ENCODE measurements at places on chromosomes 1 and 21. TPM values are rescaled to one million over a fixed set of nuclear protein-coding genes. Genes with fewer than 3 reads are reported as not detected.

- DNase-seq, result no peak
Measured at GRCh38 chr1:28196330-28196729, 19.8 kb upstream of the PTAFR start.

- no peak for DNase-seq
Measured at GRCh38 chr1:170068923-170069322, 5.6 kb downstream of the KIFAP3 start.

GRCh38 chr1:207807690-207808321 lies 56.0 kb downstream of the CD46 start:
- no peak for DNase-seq

GRCh38 chr1:8545078-8545477 lies 227.2 kb downstream of the SLC45A1 start:
- DNase-seq, result no peak

DNA sequence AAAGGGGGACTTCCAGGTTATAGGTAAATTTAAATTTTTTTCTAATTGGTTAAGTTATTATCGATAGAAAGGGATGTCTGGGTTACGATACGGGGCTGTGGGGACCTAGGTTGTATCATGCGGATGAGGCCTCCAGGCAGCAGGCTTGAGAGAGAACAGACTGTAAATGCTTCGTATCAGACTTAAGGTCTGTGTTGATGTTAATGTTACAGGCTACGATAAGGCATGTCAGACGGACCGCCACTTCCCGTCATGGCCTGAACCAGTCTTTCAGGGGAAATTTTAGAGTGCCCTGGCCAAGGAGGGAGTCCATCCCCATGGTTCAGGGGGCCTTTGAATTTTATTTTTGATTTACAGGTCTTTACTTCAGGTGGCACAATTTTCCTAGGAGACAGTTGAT lies 16.7 kb downstream of the ABCG1 start:
- no peak for DNase-seq

DNA sequence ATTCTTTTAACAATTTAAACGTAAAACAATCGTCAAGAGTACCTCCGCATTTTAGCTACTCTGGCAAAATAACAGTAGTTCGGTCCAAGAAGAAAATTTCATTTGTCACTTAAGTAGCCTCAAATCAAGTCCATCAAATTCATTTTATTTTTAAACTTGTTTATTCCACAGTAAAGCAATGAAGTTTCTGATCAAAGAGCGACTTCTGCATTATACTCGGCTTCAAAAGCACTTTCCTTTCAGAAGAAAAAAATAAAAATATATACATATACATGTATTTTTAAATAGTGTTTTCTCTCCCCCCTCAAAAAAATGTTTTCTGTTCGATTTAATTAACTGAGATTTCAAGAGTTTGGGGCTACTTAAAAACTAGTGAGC lies 115.0 kb downstream of the RERE start:
- DNase-seq, result no peak

DNA sequence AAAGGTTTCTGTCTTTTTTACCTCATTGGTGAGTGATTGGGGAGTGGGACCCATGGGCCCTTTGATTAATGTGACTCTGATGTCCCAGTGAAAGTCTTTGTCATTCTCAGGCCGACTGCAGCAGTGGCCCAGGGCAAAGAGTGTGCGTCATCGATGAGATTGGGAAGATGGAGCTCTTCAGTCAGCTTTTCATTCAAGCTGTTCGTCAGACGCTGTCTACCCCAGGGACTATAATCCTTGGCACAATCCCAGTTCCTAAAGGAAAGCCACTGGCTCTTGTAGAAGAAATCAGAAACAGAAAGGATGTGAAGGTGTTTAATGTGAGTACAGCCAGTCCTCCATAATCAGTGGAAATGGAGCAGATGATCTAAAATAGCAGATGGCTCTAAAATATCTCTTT lies 19.4 kb downstream of the NTPCR start:
- no peak for DNase-seq

GRCh38 chr1:94100785-94101612 lies 19.9 kb downstream of the ABCA4 start:
- DNase-seq, result peak; percentile 68

DNA sequence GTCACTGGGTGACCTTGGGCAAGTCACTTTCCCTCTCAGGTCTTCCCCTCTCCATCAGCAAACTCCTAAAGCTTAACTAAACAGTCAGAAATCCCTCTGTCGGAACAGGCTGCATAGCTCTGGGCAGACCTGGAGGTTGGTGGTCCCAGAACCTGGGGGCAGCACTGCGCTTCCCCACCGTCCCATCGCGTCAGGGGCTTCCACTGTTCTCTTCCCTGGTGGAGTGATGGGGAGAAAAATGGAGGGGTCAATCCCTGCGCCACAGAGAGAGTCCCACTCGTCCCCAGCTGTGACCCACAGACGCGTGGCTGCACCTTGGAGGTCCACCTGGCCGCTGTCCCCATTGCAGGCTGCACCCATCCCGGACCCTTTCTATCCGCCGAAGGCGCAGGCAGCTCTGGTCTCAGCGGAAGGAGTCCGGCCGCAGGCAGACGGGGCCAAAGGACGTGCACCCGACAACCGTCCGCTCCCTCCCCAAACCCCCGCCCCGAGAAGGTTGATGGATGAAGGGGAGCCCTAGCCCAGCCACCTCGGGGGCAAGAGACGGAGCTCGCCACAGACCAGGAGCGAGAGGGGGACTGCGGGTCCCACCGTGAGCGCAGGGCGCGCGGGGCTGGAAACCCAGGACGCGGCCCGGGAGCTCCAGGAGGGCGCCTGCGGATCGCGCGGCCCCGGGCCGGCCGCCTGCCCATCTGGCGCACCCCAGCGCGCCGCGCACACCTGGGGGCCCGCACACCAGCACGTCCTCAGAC lies 588 bp upstream of the WNT3A start:
- DNase-seq, result peak; percentile 2

- DNase-seq, result peak; percentile 51
Measured at GRCh38 chr1:209673631-209674417, 1.4 kb upstream of the G0S2 start.

DNA sequence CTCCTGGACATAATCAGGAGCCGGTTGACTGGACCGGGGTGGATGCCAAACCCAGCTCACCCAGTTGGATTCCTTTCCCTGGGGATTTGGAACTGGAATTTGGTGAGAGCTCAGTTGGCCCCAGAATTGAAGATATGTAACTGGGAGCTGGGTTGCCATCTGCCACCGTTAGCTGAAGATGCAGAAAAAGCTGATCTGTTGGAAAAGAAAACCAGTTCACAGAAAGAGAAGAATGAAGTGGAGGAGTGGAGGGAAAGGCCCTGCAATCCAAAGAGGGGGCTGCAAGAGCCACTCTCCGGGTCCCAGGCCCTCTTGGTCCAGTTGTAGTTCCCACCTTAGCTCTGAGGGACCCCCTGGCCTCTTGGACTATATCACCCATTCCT lies 16.0 kb downstream of the TEX35 start:
- no peak for DNase-seq

DNA sequence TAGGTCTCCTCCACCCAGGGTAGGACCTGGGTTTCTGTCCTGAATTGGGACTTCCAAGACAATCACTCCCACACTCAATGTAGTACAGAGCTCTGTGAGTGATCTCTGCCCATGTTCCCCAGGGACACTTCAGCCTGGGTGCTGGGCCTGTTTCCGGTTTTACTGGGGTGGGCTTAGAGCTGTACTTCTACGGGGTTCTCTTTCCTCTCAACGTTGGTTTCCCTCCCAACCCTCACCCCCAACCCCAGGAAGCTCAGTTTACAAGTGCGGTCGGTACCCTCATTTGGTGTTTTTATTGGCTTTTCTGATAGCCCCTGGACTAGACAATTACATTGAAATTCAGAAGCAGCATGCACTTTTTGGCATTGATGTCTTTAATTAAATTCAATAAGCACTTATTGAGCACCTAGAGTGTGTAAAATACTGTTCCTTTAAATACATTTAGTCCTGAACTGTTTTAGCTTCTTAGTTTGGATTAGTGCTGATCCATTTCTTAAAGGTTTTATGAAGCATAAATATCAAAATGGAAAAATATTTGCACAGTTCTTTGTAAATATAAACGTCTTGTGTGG lies 542 bp upstream of the XPR1 start:
- no peak for DNase-seq

DNA sequence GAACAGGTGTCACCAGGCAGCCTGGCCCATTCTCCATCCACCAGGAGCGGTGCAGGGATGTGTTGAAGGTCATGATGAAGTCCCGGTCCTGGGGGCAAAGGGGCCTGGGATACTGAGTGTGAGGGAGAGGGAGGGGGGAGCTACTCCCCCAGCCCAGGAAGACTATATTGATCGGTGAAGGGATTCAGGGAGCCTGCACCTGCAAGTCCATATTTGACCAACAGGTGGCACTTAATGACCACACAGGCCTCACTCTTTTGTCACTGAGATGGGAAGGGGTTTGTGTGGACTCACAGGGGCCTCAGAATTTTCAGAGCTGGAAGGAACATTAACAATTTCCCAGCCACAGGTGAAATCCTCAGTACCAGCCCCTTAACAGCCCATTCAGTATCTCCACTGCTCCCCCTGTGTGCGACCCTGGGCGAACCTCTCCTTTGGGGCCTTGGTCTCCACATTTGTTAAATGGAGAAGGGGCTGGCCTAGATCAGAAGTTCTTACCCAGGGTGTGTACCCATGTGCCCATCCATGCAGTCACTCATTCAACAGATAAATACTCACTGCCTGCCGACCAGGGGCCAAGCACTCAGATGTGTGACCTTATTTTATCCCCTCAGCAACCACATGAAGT lies 55.6 kb downstream of the NKAIN1 start:
- DNase-seq, result no peak

GRCh38 chr1:60732977-60733401 lies 349.4 kb upstream of the NFIA start:
- no peak for DNase-seq

DNA sequence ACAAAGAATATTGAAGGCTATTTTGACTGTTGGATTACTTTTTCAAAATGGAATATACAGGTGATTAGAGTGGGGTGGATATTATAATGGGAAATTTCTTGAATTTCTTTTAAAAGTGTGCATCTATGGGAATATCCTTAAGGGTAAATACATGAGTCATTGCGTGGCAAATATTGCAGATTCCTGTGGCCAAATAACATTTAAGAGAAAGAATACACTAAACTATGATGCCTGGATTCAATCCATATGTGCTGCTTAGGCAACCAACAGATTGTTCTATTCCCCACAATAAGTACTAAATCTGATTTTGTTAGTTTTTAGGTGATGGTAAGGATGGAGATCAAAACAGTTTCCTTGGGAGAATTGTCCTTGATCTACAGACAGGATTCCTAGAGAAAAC lies 119.5 kb downstream of the HMCN1 start:
- no peak for DNase-seq

DNA sequence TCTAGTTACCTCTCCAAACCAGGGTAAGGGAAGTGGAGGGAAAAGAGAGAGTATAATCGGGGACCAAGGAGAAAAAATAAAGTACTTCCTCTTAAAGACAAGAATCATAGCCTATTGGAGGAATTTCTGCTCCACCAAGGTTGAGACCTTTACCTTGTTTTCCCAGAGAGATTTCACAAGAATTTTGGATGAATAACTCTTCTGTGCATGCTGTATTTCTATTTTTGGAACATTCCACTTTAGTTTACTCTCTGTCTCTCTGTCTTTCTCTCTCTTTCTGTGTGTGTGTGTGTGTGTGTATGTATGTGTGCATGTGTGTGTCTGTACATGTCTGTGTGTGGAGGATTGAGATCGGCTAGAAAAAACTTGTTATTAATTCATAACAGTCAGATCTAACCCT lies 318.4 kb upstream of the RGS18 start:
- DNase-seq, result no peak

SPRR1B gene
- not detected for total RNA-seq

NCAM2 gene
- total RNA-seq, result 214 TPM

ACOT11 gene
- 16.2 TPM for total RNA-seq

TLCD4 gene
- total RNA-seq, result 2.0 TPM

BCAN gene
- 2.3 TPM for total RNA-seq

MX2 gene
- total RNA-seq, result 6.6 TPM

DMBX1 gene
- total RNA-seq, result 0.07 TPM
